HS-5 (cell line): ENCODE measurements at places on chromosomes 5 and 9.

- no peak for DNase-seq
Observed at GRCh38 chr9:84609779-84610178, 59.8 kb upstream of the NTRK2 start.

GRCh38 chr9:104232781-104233341 is 138.8 kb downstream of the SMC2 start:
- DNase-seq, result peak; percentile 94

- DNase-seq, result no peak
Observed at GRCh38 chr5:155434267-155434666, 420.7 kb downstream of the KIF4B start.

GRCh38 chr9:76313771-76314170 is 80.5 kb downstream of the RFK start:
- DNase-seq, result no peak

DNA sequence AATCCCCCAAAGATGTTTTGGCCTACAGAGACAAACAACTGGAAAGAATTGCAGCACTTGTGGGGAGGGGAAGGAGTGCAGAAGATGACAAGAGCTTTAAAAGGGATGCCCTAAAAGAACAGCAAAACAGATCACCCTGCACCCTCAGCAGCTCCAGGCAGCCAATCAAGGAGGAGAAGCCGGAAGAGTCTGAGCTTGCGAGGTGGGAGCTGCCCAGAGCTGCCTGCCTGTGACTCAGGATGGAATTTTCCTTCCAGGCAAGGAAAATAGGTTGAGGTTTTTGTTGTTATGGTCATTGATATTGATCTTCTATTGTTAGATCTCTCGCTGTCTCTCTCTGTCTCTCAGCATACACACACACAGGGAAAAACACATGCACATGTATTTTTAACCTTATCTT is 70.3 kb upstream of the MAP1B start:
- no peak for DNase-seq

DNA sequence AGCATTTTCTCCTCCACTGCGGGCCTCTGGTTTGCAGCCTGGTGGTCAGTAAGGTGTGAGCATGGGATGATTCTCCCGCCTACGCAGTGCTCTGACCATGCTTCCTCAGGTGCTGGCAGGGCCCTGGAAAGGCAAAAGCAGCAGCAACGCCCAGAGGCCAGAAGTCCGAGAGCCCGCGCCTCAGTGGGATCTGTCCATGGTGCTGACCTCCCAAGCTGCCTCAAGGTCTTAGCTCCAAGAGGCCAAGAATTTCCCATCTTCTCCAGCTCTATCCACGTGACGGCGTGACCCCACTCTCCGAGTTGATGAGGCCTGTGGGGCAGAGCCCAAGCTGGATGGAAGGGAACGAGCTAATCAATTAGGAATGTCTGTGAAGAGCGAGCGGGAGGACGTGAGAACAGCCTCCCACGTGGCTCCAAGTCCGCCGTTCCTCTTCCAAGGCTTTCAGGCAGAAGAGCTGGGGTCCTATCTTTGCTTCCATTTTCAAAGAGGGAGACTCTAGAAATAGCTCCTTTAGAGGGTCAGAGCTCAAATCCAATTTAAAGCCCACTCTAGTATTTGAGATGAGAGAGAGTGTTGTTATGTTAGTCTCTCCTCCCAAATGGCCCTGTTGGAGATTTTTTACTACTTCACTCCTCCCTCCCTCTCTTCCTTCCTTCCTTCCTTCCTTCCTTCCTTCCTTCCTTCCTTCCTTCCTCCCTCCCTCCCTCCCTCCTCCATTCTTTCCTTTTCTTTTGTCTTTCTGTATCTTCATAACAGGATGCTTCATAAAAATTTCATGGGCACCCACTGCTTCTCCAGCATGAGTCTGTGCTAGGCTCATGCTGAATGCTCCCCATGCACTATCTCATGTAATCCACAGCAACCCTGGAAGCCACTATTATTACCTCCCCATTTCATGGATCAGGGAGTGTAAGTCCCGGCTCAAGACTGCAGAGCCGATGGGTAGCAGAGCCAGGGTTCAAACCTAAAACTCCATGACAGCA is 69.3 kb downstream of the OLFM1 start:
- DNase-seq, result no peak

GRCh38 chr5:153827397-153827796 is 211.3 kb downstream of the FAM114A2 start:
- DNase-seq, result no peak

DNA sequence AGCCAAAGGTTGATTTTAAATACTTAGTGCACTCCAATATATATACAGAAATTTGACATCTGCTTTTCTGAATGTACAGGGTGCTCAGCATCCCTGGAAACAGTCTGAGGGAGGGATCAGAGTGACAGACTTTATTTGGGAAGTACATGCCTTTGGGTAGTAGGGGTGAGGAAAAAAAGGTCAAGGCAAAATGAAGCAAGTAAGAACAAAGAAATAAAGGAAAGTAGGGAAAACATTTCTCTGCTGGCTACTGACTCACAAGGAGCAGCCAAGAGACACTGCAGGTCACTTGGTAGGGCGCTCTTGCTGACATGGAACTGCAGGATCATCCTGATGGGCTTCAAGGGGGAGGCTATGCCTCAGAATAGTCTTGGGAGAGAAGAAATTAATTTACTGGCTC is 380.9 kb downstream of the RAB3C start:
- no peak for DNase-seq

GRCh38 chr9:91017245-91017644 is 215.6 kb downstream of the SYK start:
- no peak for DNase-seq

DNA sequence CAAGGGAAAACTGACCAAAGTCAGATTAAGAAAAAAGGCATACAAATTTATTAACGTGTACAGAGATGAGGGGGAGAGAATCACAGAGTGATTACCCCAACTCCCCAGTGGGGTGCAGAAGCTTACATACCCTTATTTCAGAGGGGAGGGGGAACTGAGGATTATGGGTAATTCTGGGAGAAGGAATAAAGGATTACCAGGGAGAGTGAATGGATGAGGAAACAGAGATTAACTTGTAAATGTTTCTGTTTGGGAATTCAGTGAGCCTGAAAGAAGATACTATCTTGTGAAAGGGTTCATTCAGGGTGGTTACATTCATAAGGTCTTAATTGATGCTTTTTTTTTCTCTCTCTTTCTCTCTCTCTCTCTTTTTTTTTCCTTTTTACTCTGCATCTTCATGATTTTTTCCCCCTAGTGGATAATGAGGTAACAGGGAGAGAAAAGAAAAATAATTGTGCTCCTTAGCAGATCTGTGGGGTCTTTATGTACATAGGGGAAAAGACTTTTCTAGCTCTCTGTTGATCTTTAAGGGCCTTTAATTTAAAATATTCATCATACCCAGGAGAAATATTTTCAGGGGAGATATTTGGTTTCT is 49.4 kb downstream of the TARS1 start:
- DNase-seq, result no peak

DNA sequence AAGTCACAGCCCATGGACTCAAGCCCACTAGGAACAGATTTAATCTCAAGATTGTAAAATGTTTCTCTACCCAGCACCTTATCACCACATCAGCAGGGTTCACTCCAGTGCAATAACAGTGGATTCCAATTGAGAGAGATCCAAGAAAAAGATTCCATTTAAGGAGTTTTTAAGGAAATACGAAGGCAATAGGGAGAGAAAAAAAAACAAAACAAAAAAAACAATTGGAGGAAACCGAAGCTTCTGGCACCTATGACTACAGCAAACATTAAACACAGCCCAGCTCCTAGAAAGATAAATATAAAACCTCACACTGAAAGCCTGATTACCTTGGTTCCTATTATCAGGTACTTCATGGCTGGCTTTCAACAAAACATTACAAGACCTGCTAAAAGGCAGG is 192.7 kb downstream of the DAB2IP start:
- DNase-seq, result no peak

DNA sequence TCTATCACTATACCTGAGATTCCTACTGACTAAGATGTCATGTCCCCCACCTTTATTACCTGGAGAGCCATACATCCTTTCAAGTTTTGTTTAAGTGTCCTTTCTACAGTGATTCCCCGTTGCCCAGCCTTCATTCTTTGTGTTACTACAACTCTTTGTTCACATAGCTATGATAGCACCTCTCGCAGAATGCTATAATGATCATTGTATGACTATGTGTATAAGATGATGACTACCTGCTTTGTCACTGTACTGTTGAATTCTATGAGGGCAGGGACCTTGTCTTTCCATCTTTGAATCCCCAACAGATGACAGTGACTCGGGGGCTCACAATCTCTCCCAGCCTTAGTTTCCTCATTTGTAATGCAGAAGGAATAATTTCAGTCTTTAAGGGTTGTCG is 361.2 kb downstream of the NPR3 start:
- no peak for DNase-seq

DNA sequence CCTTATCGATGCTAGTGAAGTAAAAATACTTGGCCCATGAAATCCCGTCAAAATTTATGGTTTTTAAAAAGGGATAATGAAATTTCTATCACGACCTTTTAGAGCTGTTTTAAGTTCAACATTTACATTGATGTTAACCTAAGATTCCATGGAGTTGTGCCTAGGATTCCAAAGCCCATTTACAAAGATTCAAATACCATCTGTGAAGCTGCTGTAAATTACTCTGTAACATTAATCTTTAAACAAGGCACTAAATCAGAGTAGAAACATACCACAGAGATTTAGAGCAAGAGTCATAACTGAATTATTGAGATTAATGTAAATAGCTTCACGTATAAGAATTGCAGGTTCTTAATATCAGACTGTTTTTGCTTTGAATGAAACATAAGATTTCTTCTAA is 17.7 kb downstream of the POU5F2 start:
- no peak for DNase-seq

- DNase-seq, result no peak
Observed at GRCh38 chr5:8813180-8813579, 732.7 kb downstream of the SEMA5A start.

- DNase-seq, result no peak
Observed at GRCh38 chr5:135179308-135179980, 145.4 kb upstream of the PITX1 start.

DNA sequence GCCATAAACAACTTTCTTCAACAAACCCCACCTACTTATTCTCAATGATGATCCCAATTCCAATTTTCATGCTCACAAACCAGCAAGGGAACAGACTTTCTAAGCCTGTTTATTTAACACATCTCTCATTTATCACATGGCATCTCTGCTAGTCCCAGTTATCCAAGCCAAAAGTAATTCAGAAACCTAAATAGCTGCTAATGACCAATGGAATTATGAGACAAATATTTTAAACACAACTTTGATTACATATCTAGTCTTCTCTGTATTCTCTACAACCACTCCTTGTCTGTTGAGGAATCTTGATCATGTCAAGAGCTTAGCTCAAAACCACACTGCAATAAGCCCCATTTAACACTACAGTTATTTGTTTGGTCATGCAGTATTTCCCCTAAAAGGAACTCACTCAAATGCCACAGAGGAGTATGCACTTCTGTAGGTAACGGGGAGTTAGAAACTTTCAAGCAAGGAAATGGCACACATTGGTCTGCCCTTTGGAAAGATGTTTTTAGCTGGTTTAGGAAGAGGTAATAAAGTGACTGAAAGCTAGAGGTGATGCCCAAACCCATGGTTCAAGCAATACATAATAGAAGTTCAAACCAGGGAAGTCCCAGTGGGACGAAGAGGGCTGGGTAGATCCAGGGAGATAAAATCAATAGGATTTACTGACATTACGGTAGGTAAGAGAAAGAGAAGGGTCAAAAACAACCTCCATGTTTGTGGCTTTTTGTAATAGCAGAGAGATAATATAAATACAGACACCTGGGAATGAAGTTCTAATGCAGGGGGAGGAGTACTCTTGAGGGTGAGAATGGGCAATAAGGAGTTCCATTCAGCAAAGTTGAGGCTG is 42.1 kb upstream of the HTR4 start:
- no peak for DNase-seq

GRCh38 chr5:148740966-148741742 is 85.3 kb upstream of the ADRB2 start:
- DNase-seq, result peak; percentile 59

GRCh38 chr5:96818125-96818788 is 10.5 kb upstream of the ERAP1 start:
- no peak for DNase-seq

GRCh38 chr9:95874989-95875304 is 544 bp upstream of the ERCC6L2 start:
- DNase-seq, result no peak

DNA sequence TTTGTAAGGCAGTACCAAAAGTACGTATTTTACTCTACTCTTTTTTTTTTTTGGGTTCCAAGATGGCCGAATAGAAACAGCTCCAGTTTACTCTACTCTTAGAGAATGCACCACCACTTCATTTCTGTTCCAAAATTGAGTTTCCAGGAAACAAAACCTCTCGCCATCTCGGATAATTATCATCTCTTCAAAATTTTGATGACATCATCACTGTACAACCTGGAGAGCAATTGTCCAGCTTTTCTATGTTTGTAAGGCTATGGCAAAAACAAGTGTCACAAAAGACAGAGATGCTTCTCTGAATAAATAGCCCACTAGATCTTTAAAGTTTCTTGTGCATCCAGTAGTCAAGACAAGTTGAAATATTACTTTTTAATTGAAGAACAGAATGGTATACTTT is 1631.9 kb upstream of the CDH6 start:
- DNase-seq, result no peak
